Esophagus muscularis mucosa (tissue), 4 donors: ENCODE measurements at places on chromosomes 6 and 20.
A peak's percentile ranks its signal among the peaks of the same experiment; 100 is the strongest.

GRCh38 chr6:44045672-44046015 is 81.6 kb downstream of the MRPL14 start:
- DNase-seq, result no peak

DNA sequence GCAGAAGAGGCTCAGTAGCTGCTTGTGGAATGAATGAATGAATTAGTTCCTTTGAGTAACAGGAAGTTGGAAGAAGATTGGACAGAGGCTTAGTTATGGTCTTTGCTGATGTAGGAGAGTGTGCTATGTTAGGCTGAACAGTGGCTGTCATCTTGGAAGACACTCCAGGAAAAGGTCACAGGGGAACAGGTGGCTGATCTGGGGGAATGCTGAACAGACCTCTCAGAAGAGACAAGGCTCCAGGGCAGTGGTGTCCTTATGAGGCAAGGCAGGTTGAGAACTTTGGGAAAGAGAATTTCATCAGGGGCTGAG is 62.3 kb downstream of the UTRN start:
- no peak for DNase-seq

DNA sequence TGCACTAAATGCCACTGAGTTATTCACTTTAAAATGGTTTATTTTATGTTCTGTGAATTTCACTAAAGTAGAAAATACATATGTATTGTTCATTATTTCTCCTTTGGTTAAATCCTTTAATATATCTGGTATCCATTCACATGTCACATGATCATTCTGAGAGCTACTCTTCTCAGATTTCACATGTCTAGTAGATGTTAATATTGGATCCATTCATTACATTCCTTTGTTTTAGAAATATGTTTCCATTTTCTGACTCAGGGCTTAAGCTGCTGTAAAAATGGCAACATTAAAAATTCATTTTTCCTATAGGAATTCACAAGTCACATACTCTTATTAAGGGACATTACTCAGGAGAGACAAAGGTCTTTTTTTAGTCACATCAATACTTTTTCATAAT is 205.4 kb downstream of the ZFAND3 start:
- no peak for DNase-seq

DNA sequence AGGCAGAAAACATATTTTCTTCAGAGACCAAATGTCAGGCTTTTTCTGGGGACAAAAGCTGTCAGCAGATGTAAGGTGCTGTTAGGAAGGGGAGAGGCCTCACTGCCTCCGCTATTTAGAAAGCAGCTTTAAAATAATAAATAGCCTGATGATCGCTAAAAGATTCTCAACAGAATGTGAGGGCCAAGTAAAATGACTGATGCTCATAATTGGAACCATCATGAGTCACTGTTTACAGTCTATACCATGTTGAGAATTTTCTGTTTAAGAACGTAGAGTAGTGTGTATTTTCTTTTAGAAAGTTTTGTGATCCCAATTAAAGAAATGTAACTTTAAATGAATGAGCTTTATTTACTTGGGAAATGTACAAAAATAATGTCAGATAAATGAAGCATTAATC is 220.0 kb downstream of the CLIC5 start:
- DNase-seq, result no peak

- no peak for DNase-seq
These were observed 4.7 kb upstream of the MCM9 start for GRCh38 chr6:118939683-118940082.

- no peak for DNase-seq
These were observed 551.7 kb upstream of the GJE1 start for GRCh38 chr6:141580988-141581552.

DNA sequence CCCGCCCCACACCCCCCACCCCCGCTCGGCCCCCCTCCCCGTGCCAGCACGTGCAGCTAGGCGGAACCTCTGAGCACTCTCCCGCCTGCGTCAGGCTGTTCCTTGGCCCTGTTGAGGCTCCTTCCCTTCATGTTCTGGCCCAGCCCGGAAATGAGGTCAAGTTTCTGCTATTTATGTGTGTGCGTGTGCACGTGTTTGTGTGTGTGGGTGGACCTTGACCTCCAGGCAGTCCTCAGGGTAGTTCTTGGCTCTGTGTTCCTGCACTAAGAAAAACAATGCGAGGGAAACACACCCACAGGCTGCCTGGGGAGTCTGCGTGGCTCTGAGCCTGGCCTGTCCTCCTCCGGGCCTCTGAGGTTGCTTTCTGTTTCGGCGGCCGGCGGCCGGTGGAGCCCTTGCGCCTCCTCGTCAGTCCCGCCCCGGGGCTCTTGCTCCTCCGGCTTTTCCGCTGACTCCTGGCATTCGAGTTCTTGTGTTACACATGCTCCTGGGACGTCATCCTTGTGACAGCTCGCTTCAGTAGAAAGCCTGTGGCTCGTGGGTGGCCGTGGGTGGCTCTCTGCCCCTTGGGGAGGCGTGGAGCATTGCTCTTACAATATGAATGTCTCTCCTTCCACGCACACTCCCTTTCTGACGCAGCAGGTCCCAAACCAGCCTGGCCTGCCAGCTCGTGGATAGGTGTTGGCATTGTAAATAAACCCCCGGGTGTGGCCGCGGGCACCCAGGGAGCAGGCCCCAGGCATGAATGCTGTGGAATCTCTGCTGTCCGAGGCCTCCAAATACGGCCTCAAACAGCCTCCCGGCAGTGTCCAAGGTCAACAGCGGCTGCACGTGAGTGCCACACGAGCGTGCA is 10.0 kb downstream of the SLCO4A1 start:
- DNase-seq, result peak; percentile 98

- no peak for DNase-seq
These were observed 60.2 kb downstream of the MYH7B start for GRCh38 chr20:35015863-35016193.

DNA sequence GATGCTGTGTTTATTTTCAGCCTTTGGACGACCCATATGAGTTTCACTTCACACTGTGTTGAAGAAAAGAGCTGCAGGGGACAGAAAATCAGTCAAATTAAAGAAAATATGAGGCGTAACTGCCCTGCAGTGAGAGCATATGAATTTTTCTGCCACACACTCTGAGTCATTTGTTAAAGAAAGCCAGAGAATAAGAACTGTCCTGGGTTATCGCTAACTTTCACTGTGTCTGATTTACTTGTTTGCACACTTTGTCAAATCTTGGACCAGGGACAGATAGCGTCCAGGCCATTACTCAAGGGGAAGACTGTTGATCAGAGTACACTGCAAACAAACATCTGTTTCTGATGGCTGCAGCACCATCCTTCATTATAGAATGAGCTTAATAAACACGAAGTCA is 126.8 kb upstream of the AGPAT4 start:
- DNase-seq, result no peak

DNA sequence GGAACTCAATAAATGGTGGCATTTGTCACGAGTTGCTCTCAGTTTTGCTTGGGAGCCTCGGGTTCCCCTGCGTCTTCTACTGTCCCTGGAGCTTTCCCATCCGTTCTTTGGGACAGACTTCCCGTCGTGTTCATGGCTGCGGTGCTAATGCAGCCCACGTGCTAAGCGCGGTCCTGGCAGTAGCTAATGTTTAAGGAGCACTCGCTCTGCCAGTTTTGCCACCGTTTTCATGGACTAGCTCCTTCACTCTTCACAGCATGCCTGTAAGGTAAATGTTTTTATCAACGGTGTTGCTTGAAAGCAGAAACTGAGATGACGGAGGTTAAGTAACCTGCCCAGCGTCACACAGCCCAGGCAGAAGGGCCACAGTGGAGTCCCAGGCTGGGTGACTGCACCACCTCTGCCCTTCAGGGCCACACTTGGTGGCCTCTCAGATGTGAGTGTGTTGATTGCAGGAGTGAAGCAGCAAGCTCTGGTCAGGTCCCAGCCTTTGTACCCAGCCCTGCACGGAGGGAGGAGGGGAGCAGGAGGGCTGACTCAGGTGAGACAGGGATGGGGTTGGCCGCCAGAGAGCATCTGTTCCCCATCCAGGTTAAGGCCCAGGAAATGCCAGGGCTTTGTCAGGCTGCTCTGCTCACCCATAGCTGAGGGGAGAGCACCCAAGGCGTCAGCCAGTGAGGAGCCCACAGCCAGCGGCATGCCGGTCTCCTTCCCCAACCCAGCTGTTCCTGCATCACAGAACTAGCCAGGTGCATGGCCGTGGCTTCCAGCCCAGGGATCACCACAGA is 181.8 kb downstream of the ZMYND8 start:
- DNase-seq, result no peak

DNA sequence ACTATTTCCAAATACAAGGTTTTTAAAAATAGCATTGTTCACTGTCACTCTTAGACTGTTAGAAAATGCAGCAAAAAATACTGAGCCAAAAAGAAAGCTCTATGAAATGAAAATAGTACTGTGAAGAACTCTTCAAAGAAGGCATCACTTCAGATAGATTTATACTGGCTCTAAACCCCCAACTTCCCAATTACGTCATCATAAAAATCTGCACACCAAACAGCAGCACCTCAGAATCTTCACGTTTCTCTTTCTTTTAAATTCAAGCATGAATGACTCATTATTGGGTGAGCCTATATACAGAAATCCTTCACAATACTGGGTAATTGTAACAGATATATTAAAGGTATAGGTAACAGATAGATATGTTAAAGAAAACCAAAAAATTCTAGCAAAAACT is 208.4 kb upstream of the HTR1E start:
- no peak for DNase-seq

- no peak for DNase-seq
These were observed 47.1 kb upstream of the TMEM181 start for GRCh38 chr6:158512809-158513208.

DNA sequence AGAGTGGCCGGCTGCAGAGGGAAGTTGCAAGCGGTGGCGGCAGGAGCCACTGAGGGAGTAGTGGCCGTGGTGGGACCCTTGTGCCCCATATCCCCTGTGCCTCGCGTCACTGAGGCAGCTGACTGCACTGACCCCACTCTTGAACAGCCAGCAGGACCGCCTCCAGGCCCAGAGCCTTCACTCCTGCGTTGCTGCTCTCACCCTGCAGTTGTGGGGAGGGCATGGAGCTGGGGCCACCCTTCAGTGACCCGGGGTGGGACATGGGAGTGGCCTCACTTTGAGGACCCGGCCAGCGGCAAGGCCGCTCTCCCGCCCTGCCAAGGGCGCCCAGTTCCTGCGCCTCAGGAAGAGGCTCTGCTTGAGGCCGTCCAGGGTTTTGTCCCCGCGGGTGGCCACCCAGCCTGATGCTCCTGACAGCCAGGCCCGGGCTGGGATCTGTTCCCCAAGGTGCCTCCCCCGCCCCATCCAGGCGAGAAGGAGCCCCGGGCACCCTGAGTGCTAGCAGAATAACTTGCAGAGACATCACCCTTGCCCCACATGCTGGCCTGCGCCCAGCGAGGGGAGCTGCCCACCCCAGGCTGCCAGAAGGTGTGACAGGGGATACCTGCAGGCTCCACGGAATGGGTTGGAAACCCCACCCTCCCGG is 44.4 kb downstream of the HLA-DRA start:
- no peak for DNase-seq

- no peak for DNase-seq
These were observed 344.2 kb upstream of the BTBD3 start for GRCh38 chr20:11573507-11573906.

- DNase-seq, result no peak
These were observed 7.1 kb downstream of the L3MBTL1 start for GRCh38 chr20:43514648-43514999.

DNA sequence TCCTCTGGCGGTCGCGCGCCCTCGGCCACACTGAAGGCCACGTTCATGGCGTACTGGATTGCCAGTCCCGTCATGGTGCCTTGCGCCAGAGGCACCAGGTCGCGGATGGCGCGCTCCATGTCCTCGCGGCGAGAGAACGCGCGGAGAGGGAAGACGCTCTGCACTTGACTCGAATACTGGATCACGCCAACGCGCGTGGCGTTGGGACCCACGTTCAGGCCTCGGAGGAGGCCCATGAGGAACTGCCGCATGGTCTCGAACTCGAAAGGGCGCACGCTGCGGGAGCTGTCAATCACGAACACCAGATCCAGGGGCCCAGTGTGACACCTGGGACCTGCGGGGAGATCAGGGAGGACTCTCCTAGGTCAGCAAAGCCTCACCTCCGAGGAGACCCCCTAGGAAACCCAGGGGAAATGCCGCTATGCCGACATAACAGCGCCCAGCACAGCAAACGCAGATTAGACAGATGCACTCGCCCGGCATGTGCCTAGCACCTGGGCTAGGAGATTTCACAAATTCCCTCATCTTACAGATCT is 2.1 kb upstream of the RBPJL start:
- DNase-seq, result no peak

DNA sequence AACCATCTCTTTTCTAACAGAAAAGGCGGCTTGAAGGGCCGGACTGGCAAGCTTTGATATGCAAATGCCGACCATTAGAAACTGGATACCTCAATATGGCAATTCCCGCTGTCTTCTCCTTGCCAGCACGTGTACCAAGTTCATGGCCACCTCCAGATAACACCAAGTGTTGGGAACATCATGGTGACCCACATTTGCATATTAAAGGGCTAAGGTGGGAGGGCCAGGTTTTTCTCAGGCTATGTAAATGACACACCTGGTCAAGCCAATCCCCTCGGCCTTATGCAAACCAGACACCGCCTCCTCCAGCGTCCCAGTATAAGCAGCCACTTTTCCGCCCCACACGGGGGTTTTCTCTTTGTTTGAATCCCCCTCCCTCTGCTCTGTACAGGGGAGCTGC is 110.7 kb downstream of the DACT2 start:
- DNase-seq, result no peak

- no peak for DNase-seq
These were observed 60.8 kb downstream of the OGFRL1 start for GRCh38 chr6:71349395-71349794.

GRCh38 chr6:21264288-21265033 is 329.1 kb upstream of the SOX4 start:
- DNase-seq, result no peak

GRCh38 chr6:131532580-131533039 is 40.4 kb upstream of the ARG1 start:
- DNase-seq, result no peak

- no peak for DNase-seq
These were observed 18.2 kb downstream of the ERGIC3 start for GRCh38 chr20:35560105-35560511.

DNA sequence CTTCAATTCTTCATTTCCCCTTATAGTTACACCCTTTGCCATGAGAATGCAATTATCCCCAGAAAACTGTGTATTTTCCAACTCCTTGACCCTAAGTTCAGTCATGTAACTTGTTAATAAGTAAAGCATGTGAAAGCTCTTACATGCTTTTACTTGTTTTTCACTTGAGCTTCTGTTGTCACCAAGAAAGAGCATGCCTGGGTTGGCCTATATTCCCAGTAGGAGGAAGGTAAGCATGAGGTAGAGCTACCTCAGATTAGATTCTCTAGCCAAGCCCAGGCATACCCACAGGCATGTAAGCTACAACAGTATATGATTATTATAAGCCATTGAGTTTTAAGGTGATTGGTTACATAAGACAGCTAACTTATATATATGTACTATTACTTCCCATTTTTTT is 101.7 kb upstream of the SMLR1 start:
- DNase-seq, result no peak

DNA sequence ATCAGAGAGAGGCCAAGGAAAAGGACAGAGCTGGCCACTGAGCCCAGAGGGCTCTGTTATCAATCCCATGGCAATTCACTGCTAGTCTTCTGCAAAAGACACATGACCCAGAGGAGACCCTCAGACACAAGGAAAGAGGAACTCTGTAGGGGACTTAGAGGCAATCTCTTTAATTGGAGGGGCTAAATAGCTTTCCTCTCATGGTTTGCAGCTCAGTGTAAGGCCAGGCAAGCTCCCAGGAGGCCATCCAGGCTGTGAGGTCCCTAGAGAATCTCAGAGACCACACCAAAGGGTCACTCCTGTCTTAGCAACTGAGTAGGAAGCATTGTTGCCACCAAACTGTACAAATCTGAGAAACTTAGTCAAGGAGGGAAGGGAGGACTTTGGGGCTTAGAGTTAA is 10.0 kb upstream of the HLA-DOA start:
- no peak for DNase-seq
